ENCODE measurements at places on chromosomes 3 and 15. TPM values are rescaled to one million over a fixed set of nuclear protein-coding genes. Genes with fewer than 3 reads are reported as not detected.

The MAPKAPK3 gene
- total RNA-seq, result 65.6 TPM

The MAPK6 gene
- total RNA-seq, result 81.6 TPM

The SEMA6D gene
- 0.40 TPM for total RNA-seq

The SNRPN gene
- total RNA-seq, result 52.6 TPM

The LMLN gene
- total RNA-seq, result 4.4 TPM

The CHDH gene
- 1.00 TPM for total RNA-seq

The CLDN18 gene
- 0.38 TPM for total RNA-seq

The TSC22D2 gene
- total RNA-seq, result 16.6 TPM

DNA sequence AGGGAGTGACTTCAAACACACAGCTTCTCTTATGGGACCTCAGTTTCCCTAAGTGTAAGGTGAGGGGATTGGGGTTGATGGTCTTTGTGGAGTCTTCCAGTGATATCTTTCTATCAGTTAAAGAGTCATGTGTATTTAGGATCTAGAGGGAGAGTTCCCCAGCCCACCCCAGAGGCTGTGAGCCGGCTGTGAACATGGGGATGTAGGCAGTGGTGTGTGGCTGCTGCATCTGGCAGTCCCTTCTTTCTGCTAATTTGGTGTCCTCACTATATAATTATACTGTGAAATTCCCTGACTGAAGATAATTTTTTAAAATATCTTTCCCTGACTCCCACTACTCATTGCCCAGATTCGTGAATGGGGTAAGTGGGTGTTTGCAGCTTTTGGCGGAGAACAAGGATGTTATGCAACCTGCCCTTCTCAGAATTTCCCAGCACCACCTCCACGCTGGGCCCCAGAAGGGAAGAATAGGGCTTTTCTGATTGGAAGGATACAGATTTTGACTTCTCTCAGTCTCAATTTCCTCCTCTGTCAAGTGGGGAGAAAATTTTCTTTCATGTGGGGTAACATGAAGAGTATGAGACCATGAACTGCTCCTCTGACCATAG, 79.0 kb upstream of the RASGRF1 start:
- no peak for DNase-seq

DNA sequence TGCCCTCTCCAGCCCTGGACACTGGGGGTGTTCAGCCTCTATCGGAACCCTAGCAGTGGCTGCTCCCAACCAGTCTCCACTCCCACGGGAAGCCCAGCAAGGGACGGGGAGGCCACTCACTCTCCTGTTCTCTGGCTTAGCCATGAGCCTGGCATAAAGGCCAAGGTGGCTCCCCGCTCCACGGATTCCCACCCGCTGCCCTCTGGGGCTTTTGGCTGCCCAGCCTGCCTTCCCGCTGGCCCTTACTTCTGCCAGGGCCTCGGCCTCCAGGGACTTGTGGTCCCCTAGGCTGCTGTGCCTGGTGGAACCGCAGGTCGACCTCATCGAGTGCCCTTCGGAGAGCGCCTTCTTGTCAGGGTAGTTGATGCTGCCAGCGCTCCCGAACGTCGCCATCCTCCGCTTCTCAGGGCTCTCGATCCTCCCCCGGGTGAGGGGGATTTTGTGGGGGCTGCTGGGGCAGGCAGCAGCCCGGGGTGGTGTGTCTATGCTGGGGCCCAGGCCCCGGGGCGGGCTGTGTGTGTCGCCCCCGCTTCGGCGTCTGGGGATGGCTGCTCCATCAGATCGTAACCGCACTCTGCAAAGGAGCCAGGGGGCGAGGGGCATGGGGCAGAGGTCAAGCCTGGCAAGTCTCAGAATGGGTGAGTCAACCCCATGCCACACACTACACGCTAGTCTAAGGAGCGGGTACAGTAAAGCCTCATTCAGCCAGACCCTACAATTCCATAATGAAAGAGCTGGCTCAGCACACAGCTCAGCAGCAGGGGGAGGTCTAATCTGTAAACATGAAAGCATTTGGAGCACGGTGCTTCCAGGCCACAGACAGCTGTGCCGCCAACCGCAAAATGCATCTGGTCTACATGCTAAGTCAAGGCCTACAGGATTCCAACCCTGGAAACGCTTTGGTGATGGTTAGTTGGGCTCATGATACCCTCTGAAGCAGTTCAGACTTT, 27.3 kb upstream of the RAD18 start:
- no peak for DNase-seq

GRCh38 chr3:31946484-31947081, 34.5 kb downstream of the OSBPL10 start:
- no peak for DNase-seq

GRCh38 chr3:13051066-13051465, 22.2 kb downstream of the IQSEC1 start:
- no peak for DNase-seq

DNA sequence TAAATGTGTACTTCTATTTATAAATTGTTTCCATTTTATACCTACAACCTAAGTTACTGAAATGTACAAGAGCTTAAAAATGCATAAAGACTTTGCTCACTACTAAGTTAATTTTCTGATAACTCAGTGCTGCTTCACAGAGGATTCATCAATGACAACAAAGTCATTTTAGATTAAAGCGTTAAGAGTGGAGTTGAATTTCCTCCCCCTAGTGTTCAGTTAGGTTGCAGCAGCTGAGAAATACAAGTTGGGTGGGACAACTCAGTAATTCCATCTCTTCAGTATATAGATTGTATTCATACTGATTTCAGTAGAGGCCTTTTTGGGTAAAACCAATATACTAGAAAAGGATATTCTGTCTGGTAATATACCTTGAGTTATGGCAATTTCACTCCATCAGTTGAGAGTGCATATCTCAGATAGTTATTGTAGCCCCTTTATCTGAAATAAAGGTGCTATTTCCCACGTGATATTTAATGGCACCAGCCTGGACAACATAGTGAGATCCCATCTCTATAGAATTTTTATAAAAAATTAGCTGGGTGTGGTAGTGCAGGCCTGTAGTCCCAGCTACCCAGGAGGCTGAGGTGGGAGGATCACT, 6.9 kb upstream of the RPL35A start:
- no peak for DNase-seq

- no peak for DNase-seq
These were observed 146.0 kb upstream of the SMAD3 start for GRCh38 chr15:66919421-66919820.

DNA sequence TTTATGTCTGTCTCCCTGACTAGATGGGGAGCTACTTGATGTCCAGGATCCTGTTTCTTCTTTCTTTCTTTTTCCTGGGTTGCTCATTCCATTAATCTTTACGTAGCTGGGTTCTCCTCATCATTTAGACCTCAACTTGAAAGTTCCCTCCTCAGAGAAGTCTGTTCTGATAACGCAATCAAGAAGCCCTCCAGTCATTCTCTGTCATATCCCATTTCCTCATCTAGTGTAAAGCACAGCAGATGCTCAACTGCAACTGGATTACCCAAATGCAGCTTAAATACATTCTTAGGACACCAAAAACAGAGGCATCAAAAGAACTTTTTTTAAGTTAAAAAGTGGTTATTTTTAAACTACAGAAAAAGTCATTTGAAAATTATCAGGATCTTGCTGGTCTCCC, 51.7 kb upstream of the ST3GAL6 start:
- DNase-seq, result no peak

- DNase-seq, result no peak
These were observed 54.0 kb downstream of the LHFPL4 start for GRCh38 chr3:9499455-9500107.

GRCh38 chr15:40002295-40002694, 36.7 kb downstream of the SRP14 start:
- DNase-seq, result no peak

- DNase-seq, result no peak
These were observed 23.2 kb upstream of the OCA2 start for GRCh38 chr15:28122038-28122949.

DNA sequence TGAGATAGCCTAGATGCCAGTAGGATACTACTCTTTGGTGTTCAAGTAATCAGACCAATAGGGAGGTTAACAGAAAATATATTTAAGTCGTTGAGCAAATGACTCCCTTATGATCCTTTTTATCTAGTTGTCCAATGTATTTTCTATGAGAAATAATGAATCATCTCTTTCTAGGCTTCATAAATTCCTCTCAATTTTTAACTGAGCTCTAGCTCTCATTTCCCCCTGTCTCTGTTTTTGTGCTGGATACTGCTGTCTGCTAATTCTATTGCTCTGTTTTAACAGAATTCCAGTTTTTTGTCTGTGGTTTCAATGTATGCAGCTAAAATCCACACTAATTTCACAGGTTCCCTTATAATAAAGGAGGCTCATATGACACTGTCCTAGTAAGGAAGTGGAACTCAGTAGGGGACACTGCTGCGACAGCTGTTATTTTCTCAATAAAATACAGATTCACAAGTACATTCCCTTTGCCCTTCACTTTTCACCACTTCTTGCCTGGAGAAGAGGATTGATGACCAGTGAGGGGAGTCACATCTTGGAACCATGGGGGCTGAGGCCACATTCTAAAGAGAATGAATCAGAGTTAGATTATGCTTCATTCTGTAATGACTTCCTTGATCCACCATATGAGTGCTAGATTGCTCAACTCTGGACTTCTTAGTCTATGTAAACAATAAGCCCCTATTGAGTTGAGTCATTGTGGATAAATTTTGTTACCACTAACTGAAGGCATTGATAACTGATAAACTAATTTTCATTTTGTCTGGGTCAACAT, 558.7 kb upstream of the KCNMB2 start:
- no peak for DNase-seq

Data from esophagus squamous epithelium (tissue), 5 donors.